A172 (cell line): ENCODE measurements at places on chromosomes 16 and 17.

GRCh38 chr16:31149894-31150890, at the start of gene PRSS36:
PRSS36 (minus strand) TSS chr16:31150066; CDS start chr16:31150035, 31 bp downstream.
- DNase-seq, result no peak

- no peak for DNase-seq
These were observed 48.9 kb downstream of the IRX6 start for GRCh38 chr16:55372792-55373488.

DNA sequence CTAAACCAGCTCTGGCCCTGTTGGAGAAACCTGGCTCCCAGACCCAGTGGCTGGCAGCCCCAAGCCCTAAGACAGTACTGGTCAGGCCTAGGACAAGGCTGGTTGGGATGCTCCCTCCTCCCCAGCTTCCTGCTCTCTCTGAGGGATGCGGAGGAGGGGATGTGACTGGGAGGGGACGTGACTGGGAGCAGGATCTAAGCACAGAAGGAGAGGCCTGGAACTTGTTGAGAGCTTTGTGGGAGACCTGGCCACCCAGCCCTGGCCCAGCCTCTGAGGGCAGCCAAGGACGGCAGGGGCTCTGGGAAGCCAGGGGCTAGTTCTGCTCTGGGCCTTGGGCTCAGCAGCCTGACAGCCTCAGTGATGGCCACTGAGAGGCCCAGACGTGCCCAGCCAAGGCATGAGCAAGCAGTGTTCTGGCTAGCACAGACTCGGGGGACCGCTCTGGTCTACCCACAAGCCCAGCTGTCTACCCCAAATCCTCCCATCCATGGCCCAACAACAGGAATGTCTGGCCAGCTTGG, 22.8 kb downstream of the ATP6V0D1 start:
- DNase-seq, result no peak

DNA sequence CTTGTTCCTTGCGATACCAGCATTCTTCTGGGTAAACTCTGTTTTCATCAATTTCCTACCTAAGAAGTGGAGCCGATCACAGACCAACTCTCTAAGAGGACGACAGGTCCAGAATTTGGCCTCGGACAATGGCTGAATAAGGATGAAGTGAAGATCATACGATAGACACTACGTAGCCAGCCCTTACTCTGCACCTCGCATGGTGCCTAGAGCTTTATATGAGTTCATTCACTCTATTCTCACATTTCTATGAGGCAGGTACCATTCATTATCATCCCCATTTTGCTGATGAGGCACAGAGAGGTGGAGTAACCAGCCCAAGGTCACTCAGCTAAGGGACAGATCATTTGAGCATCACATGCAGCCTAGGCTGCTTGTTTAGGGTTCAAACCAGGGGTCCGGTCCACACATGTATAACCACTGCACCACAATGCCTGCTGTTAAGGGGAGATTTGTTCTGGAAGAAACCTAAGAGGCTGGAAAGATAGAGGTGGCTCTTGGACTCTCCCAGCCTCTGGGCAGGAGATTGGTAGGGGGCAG, 78.6 kb downstream of the MYH11 start:
- no peak for DNase-seq
